Inflammatory macrophage treated with lipopolysaccharide for 4 hours (primary cell): ENCODE measurements at places on chromosomes 6 and 20.

- DNase-seq, result no peak
Measured at GRCh38 chr20:12698817-12699216, 310.0 kb upstream of the SPTLC3 start.

DNA sequence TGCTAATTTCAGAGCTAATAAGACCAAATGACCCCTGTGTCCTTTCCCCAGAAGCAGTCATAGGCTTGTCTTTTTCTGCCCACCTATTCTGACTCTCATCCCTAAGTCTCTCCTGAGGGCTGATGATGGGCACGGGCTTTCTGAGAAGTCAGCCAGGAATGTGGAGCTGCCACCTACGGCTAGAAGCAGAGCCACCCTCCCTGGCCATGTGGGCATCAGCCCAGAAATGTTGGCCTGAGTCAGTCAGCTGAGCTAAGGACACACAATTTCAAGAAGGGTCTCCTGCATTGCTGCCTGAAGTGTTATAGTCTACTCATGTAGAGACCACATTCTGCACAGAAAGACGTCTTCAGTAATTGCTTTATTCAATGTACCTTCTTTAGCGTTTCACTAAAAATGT, 17.1 kb downstream of the MYLIP start:
- DNase-seq, result no peak

GRCh38 chr6:74187811-74188210, 491.8 kb downstream of the CD109 start:
- no peak for DNase-seq

GRCh38 chr6:146281651-146282362, 252.9 kb downstream of the GRM1 start:
- no peak for DNase-seq

DNA sequence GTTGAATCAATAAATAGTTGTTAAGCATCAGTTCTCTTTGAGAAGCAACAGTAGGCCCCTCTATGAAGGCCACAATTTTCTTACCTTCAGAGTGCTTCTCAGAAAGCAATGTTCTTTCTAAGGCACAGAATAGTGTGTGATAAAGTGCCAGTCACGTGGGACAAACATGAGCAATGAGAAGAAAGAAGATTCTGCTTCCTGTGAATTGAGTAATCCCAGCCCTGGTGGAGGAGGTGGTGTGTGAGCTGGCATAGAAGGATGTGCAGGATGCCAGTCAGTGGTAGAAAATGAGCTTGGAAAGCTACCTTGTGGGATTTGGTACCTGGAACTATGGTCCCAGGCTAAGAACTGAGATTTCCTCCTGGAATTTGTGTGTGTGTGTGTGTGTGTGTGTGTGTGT, 21.7 kb downstream of the KIZ start:
- DNase-seq, result no peak

DNA sequence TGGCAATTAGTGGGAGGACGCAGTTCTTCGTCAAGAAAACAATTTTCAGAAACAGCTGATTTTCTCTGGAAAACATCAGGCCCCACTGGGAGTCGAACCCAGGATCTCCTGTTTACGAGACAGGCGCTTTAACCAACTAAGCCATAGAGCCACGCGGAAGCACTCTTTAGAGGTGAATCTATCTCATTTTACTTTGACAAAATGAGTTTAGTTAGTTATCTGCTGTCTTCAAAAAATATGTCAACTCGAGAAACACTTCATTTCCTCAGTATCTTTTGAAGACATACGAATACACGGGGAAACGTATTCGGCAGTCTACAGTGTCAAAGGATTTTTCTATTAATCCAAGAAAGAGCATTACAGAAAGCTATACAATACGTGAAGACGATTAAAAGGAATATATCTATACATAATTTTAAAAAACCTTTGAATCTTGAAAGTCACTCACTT, 26.7 kb downstream of the GPX6 start:
- DNase-seq, result peak; percentile 17

DNA sequence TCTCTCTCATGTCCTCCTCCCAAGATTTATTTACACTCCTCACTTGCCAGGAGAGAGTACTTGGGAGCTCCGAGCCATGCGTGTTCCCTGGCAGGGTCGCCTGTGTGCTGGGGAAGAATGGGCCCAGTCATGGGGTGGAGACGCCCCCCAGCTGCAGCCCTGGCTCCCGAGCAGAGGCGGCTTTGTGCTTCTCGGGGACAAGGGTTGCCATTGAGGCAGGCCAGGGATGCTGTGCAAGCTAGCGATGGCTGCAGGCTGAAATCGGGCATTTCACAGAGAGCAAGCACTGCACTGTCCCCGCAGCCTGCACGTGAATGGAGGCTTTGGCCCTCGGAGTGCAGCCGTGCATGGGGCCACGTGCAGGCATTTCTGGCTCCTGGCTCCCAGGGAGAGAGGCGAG, 23.8 kb downstream of the PHACTR3 start:
- DNase-seq, result no peak

DNA sequence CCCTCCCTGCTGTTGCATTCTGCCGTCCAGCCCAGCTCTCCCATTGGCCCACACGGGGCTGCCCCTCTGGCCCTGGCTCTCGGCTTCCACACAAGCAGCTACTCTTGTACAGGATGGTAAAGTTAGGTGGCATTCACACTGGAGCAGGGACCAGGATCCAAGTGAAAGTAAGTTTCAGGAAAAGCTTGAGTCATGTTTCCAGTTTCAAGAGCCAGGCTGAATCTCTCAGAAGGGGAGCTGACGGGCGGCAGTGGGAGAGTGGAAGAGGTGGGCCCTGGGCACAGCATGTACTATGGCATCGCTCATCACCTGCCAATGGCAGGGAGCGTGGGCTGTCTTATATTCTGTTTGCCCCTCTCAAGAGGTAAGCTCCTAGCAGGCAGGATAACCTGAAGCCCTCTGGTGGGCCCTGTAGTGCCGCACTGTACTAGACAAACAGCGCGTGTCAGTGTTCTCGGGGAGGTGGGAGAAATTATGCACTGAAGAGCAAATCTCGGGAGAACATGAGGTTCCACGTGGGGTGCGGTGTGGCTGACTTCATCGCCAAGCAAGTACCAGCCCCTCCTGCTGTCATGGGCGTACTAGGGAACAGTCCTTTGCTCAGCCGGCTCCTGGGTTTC, 241.5 kb downstream of the NRN1 start:
- DNase-seq, result no peak

DNA sequence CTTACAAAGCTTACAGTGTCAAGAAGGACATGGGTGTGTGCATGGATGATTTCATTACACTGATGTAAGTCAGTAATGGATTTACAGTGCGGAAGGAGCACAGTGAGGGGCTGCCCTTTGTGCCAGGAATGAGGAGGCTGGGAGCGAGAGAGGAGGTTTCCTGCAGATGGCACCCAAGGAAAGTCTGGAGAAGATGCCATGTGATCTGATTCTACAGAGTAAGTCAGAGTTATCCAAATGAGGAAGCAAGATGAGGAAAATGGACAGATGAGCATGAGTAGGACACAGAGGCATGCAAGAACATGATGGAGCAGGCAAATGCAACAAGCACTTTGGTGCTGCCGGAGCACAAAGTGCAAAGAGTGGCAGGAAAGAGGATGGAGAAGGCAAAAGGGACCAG, 29.7 kb downstream of the MAP7 start:
- DNase-seq, result peak; percentile 23

- no peak for DNase-seq
Measured at GRCh38 chr6:1716868-1717267, 107.2 kb downstream of the FOXC1 start.

DNA sequence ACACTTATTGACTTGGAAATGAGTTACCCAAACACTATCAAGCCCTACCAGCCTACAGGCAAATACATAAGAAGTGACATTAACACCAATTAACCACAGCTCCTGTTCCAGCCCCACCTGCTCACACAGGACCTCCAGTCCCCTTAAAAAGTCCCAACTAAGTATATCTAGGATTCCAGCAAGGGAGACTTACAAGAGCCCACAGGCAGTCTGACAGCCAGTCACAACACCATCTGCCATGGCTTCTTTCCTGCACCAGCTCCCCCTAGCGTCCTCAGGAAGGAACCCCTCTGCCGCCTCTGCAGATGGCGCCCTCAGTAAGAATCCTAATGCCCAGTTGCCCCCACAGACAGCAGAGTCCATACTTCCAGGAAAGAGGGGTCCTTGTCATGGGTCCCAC, 122.1 kb downstream of the HIVEP2 start:
- DNase-seq, result no peak

DNA sequence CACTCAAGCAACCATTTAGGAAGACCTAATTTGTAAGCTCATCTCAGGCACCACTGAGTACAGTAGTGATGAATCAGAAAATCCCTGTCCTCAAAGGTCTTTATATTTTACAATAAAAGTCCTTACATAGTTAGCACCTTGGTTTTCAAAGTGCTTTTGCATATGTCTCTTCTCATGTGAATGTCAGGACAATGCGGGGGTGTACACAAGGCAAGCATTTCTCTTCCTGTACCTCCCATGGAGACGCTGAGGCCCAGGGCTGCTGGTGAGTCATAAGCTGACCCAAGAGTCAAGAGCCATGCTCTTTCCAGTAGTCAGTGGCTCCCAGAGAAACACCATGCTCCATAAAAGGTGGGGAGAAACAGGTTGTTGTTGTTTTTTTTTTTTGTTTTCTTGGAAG, 174.0 kb downstream of the GJA10 start:
- peak; percentile 69 for DNase-seq
